Left forelimb (tissue), 1 donor: ENCODE measurements at places on chromosomes 13 and 19.

GRCh38 chr19:44738603-44739558 is 9.6 kb upstream of the BCL3 start:
- DNase-seq: no peak

DNA sequence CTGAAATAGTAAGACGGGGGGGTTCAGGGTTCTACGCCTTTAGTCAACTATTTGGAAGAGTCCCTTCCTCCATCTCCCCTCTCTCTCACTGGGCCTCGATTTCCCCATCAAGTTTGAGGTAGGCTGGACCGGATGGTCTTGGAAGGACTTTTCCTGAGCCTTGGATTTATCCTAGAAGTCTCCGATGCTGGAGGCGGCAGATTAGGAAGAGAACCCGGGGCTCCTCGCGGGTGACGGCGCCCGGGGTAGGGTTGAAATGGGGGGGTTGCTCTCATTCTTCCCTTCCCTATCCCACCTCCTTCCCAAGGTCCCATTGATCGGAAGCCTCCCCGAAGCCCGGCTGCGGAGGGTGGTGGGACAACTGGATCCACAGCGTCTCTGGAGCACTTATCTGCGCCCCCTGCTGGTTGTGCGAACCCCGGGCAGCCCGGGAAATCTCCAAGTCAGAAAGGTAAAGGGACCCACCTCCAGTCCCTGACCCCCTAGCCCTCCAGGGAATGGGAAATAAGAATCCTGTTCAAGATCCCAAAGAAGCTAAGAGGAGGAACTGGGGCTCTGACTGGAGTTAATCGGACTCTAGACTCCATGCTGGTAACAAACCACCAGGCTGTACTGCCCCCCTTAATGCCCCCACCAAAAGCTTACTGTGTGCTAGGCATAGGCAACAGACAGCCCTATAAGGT is 781 bp downstream of the QPCTL start:
- DNase-seq: peak; percentile 83

GRCh38 chr13:69363360-69363759 is 744.3 kb upstream of the ATXN8OS start:
- no peak for DNase-seq

- no peak for DNase-seq
These were observed 90.0 kb downstream of the PDS5B start for GRCh38 chr13:32676242-32676641.

DNA sequence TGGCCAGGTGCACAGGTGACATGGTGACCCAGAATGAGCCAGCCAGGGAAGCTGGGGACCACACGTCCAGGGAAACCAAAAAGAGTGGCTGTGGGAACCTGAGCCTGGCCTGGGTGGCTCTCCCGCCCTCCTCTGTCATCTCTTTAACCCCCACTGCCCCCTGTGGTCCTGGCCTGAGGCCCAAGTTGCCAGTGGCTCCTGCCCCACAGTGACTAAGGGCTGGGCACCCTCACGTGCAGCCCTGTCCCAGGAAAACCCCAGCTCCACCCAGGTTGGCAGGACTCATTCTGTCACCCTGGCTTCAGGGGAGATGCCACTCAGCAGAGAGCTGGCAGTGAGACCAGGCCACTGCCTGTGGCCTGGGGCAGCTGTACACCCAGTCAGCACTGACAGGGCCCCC is 30.6 kb upstream of the ISYNA1 start:
- no peak for DNase-seq

GRCh38 chr19:8456064-8456463 is 11.3 kb downstream of the HNRNPM start:
- no peak for DNase-seq

GRCh38 chr13:35984776-35985453 is 146.3 kb downstream of the DCLK1 start:
- DNase-seq: no peak

DNA sequence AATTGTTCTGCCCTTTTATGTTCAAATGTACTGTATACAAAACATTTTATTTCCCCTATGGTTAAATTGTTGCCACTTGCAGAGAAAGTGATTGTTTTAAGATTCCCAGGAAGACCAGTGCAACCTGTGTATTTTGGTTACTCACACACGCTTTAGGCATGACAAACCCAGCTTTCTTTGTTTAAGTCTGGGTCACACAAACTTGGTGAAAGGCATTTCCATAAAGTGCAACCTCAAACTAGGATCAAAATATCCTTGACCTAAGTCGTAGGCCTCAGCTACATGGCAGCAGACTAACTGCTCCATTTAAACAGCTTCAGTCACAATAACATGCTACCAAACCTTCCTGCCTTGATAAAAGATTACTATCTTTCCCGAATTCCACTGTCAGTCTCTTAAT is 639.0 kb upstream of the PRR20A start:
- DNase-seq: no peak

GRCh38 chr19:39124136-39124764 is 1.3 kb upstream of the PAK4 start:
- no peak for DNase-seq
